Pulmonary artery endothelial cell (primary cell): ENCODE measurements at places on chromosomes 6 and 20.

DNA sequence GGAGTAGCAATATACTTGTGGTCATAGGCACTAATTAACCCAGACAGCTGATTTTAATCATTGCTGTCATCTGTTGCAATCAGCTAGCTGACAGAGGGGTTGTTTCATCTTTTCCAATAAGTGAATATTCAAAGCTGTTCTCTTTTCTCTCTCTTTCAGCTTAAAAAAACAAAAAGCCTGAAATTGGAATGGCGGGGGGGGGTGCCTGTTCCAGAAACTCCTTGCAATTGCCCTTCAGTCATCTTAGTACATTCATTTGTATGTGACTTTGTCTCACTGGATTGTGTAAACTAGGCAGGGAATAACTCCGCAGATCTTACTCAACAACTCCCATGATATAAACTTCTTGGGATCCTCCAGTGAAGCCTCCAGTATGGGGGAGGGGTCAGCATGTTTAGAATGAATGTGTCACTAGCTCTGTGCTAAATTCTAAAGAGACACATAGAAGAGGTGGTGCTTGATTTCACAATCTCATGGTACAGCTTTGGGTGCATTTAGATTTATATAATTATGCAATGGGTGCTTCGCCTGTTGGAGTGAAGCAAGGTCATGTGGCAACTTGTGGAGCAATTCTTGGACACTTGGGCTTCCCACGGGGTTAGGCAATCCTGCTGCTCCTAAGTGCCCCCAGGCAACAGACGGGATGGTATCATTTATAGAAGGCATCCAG is 40.1 kb downstream of the SLC24A3 start:
- DNase-seq: no peak

DNA sequence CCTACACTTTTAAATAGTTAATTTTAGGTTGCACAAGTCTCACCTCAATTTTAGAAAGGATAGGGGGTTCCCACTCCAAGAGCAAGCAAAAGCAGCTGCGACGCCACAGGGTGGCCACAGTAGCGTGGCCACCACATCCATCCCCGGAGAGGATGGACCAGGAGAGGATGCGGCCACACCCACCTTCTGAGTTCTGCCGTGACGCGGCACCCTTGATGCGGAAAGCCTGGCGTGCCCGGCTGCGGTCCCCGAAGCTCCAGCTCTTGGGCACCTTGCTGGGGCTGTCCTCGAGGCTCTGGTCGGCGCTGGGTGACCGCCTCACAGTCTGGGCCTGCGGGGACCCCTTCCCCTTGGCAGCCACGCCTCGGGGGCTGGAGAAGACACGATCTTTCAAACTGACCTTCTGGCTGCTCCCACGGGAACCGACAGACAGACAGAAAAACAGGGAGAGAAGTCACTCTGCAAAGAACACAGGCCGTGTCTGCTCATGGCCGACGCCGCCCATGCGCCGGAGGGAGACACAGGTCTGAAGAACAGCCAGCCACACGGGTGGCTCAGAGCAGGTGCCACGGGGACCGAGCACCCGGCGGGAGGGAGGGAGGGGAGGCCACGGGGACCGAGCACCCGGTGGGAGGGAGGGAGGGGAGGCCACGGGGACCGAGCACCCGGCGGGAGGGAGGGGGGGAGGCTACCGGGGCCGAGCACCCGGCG is 53.7 kb upstream of the CHRNA4 start:
- no peak for DNase-seq

GRCh38 chr6:131368198-131368911 is 204.7 kb upstream of the ARG1 start:
- no peak for DNase-seq

GRCh38 chr6:31510007-31510406 is 12.1 kb downstream of the MICB start:
- DNase-seq: no peak

DNA sequence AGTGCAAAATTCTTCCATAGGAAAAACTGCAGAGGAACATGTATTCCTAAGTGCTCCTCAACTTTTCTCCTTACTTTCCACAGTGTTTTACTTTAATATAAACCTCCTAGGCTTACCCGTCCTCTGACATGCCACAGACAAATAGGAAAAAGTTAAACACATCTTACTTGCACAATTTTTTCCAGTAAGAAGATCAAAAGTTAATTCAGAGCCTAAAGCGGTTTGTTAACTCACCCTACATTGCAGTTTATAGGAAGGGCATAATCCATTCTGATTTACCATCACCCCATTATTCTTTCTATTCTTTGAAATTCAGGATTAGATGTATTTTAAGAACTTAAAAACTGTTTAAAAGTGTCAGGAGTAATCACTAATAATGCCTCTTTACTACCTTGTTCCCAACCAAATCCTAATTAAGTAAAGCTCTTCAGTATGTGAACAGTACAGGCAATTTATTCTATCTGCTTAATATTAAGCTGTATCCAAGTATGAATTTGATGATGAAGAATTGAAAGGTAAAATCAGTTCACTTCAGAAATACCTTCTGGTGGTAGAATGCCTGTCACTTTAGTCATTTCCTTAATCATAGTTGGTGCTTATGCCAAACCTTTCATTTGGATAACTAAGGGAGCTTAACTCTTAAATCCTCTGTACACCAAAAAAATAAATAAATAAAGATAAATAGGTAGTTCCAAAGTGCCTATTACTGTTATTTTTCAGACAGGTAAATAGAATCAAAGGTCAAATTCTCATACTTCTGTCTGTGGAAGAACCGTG is 292.0 kb downstream of the ALDH8A1 start:
- DNase-seq: no peak

DNA sequence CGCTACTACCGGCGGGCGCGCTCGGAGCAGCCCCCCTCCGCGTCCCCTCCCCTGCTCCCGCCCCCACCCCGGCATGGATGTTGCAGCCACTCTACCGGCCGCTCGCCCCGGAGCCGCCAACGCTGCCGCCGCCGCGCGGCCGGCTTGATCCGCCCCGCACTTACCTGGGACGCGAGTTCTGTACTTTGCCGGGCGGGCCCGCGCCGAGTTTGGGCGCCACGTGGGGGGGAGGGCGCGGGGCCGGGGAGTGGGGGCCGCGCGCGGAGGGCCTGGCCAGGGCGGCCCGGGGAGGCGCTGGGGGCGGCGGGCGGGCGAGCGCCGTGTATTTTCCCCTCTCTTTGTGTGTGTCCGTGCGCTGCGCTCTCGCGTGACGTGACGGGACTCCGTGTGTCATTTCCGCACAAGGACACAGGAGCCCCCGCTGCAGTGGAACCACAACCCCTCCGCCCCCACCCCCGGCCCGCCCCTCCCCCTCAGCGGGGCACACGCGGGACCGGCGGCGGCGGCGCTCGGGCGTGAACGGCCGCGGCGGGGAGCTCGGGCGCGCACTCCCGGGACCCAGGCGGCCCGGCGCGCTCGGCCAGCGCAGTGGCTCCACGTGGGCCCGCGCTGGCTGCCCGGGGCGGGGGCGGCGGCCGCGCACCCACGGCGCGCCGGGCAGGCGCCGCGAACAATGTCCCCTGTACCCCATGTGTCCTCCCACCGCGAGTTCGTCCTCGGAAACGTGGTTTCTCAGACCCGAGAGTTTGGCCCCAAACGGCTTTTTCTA is at the start of gene BEND3:
TSS of gene BEND3 (minus strand) at position 590 of the 769 bp plus-strand sequence. CDS start 16,230 bp downstream, outside the sequence.
- DNase-seq: no peak

DNA sequence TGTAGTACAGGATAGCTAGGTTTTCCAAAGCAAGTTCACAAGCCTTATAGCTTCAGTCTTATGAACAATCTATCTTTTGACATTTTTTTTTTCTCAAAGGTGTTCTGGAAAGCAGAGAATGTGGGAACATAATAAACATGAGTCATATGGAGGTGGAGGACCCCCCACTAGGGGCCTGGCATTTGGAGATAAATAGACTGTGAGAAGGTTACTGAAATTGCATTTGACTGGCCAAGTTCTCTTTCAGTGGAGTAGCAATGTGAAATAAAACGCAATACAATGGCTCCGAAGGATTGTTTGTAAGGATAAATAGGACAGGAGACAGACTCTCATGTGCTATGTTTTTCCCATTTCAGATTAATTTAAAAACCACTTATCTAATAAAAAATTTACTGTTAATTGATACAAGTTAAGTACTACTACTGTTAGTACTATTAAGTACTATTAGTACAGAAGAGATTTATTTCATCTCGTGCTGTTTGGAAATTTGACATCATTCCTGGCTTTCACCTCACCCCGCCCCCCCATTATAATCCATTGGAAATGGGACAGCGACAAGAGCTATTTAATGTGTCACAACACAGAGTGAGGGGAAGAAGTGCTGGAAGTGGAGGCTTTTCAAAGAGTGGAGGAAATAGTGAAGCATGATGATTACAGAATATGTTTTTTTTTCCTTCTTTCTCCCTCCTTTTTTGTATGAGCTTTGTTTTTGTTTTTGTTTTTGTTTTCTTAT is 122.6 kb upstream of the ID4 start:
- DNase-seq: no peak

DNA sequence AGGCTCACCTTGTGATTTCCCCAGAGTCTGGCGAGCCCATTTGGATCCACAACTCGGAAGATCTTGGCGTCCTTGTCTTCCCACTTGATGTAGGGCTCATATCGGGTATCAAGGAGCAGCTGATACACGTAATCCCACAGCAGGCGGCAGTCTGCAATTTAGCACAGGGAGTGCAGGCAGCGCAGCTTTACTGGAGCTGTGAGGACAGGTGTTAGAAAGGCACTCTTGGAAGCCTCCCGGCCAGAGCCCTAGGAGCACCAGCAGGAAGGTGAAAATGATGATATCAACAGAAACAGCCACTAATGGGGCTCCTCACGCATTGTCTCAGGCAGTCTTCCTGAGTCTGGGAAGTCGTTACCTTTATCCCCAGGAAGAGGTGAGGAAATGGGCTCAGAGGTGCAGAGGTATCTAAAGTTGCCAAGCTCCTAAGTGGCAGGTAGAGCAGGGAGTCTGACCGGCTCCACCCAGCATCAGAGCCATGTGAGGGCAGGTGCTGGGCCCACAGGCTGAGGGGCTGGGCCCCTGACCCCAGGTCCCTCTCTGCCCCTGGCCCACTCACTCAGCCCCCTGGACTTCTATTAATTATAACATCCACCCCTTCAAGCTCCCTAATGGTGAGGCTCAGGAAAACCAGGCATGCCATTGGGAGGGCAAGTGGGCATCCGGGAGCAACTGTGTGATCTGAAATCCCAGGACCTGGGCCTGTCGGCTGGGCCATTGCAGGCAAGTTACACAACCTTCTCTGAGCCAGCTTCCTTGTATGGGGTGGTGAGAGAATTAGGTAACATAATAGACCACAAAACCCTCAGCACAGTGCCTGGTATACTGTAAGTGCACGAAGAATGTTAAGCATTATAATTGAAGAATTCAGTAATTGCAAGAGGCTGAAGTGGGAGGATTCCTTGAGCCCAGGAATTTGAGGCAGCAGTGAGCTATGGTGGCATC is 18.3 kb downstream of the ETV7 start:
- DNase-seq: no peak

- DNase-seq: no peak
These were observed 17.3 kb upstream of the ELOVL4 start for GRCh38 chr6:79964607-79965081.

- no peak for DNase-seq
These were observed 210.8 kb downstream of the TBC1D7 start for GRCh38 chr6:13117570-13117969.

DNA sequence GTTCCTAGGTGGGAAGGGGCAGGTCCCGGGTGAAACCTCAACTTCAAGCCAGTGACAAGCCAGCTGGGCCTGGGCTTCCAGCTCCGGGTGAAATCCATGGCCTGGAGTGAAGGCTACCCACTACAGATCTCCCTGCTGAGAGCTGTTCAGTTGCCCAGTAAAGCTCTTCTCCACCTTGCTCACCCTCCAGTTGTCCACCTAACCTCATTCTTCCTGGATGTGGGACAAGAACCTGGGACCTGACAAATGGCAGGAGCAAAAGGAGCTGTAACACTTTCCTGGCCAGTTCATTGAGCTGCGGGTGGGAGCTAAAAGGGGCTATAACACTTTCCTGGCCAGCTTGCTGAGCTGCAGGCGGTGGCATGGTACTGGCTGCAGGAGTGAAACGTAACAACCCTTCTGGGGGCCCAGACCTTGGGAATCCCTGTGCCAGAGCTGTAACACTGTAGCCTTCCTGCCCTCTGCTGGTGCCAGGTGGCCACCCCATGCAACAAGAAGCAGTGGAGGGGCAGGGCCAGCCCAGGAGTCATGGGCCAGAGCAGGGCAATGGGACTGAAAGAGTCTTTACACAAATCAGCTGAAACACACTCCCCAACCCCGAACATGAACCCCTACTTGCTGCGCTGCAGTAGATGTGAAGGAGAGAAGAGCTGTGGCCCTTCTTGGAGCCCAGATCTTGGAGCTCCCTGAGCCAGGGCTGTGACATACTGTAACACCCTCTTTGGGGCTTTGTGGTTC is 3.6 kb upstream of the HINT3 start:
- DNase-seq: no peak

GRCh38 chr20:46276531-46276930 is 31.8 kb downstream of the CDH22 start:
- no peak for DNase-seq

- DNase-seq: no peak
These were observed 122.5 kb downstream of the COL9A1 start for GRCh38 chr6:70180183-70180900.

DNA sequence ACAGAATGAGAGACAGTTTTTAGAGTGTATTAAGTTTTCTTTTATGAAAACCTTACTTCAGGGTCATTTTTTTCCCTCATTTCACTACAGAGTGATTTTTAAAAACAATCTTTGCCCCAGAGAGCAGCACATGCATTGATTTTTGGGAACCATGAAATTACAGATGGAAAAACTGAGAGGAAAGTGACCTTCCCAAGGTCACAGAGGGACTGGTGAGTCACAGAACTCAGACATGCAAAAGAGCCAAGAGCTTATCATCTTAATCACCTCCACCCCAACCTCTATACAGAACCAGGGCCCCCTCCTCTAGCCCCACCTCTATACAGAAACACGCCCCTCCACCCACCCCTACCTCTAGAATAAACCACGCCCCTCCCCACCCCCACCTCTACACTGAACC is 10.7 kb downstream of the PXMP4 start:
- DNase-seq: no peak

GRCh38 chr6:85473748-85474147 is 23.9 kb downstream of the NT5E start:
- no peak for DNase-seq

- DNase-seq: no peak
These were observed 42.8 kb upstream of the DYNLRB1 start for GRCh38 chr20:34473262-34473883.

DNA sequence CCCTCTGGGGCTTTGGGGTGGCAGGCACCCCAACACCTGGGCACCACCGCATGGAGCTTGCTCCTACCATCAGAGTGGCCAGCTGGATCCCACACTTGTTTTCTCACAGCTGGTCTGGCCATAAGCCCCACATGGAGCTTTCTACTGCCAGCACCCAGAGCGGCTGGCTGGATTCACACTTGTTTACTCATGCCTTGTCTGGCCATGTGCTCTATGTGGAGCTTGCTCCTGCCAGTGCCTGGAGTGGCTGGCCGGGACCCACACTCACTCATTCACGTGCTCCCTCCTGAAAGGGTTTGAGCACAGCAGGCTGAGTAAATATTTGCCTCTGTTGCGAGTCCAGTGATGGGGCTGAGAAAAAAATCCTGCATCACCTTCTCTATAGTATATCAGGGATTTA is 487.0 kb downstream of the CD109 start:
- DNase-seq: no peak

GRCh38 chr6:118881440-118882313 is 12.3 kb upstream of the ASF1A start:
- no peak for DNase-seq

GRCh38 chr20:56151834-56152233 is 96.7 kb upstream of the MC3R start:
- DNase-seq: no peak

- no peak for DNase-seq
These were observed 78.1 kb downstream of the NCOA7 start for GRCh38 chr6:125868678-125869395.
